ENCODE measurements at places on chromosomes 7 and 10.

DNA sequence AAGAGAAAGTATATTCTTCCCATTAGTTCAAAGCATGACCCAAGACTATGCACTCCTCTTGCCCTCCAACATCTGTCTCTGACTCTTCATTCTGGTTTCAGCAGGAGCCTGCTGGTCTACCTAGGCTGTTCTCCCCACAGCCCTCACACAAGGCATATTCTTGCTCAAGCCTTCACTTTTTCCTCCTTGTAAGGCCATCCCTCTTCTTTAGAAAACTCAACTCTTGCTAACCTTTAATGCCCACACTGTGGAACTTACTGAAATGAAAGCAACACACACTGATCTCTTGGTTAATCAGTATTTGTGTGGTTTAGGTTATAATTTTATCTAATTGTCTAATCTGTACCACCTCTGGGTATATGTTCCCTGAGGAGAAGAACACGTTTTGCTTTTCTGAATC lies 75.8 kb downstream of the PRKCQ start:
- no peak for DNase-seq

- DNase-seq: no peak
Measured at GRCh38 chr10:5105626-5106025, 11.4 kb downstream of the AKR1C3 start.

DNA sequence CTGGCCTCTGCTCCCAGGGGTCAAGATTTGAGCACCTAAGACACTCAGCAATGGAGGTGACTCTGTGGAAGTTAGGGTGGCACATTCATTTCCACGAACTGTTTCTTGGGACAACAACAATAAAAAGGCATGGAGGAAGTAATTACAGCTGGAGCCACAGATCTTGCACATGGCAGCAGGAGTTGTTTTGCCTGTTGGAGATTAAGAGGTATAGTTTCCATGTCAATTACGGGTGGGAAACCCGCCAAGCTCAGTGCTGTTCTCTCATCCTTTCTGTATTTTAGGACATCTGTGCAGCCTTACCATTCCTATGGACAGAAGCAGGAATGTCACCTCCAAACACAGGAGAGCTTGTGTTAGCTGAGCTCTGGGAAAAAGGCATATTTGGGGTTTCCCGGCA lies 201.2 kb downstream of the SNX10 start:
- DNase-seq: no peak

DNA sequence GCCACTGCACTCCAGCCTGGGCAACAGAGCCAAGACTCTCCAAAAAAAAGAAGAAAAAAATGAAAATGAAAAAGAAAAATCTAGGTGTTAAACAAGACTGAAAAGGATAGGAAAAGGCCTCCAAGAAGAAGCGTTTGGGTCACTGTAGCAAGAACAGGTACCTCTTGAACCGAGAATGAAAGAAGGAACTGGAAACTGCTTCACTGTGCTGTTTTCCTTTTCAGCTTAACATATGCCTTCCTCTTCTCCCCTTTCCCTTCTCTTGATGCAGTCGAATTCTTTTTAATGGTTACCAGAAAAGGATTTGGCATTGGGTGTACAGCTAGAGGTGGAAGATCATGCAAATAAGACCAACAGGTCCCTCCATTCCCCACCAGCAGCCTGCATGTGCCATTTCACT lies 28.1 kb downstream of the LRRC4 start:
- no peak for DNase-seq

GRCh38 chr7:2168615-2169311 lies 64.0 kb downstream of the MAD1L1 start:
- DNase-seq: no peak

- no peak for DNase-seq
Measured at GRCh38 chr7:124801330-124801895, 35.8 kb upstream of the GPR37 start.

DNA sequence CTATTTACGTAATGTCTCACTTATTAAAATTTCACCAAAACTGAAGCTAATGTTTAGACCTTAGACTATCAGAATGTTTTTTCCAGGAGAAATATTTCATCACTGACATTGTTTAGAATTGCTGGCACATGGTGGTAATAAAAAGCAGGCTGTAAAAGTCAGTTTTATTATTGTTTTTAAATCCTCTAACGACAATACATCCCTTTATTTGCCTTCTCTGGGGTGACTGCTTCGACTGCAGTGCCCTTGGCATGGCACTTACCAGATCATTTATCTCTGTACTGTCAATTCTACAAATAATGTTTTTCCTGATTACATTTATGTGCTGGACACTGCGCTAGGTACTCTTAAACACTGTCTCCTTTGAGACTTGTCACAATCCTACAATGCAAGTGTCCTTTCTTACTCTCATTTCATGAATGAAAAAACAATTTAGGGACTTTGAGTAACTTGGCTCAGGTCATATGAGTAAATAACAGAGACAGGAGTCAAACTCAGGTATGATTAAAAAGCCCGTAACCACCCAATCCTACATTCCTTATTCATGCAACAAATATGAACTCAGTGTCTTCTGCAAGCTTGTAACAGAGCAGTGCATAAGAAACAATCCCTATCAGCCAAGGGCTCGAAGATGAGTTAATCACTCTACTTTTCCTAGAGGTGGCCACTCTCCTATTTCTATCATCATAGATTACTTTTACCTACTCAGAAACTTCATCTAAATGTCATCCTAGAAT lies 5.6 kb upstream of the ING3 start:
- DNase-seq: no peak

GRCh38 chr7:141431140-141431479 lies 120.1 kb upstream of the AGK start:
- no peak for DNase-seq

DNA sequence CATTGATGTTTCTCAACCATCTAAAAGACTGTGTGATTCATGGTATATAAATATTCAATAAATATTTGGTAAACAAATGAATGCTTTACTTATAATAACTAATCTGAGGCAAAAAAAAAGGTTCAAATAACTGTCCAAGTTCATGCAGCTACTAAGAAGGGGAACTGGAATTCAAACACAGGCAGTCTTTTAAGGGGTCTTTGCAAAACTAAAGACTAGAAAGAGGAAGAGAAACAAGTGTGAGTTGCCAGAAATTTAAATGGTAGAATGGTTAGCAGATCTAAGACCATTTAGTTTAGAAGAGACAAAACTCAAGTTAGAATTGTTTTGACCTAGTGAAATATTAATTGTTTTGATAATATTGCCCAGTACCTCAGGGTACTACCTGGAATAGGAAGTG lies 642.0 kb upstream of the LRRN3 start:
- DNase-seq: no peak

GRCh38 chr10:12938271-12938670 lies 63.2 kb downstream of the CCDC3 start:
- DNase-seq: no peak

DNA sequence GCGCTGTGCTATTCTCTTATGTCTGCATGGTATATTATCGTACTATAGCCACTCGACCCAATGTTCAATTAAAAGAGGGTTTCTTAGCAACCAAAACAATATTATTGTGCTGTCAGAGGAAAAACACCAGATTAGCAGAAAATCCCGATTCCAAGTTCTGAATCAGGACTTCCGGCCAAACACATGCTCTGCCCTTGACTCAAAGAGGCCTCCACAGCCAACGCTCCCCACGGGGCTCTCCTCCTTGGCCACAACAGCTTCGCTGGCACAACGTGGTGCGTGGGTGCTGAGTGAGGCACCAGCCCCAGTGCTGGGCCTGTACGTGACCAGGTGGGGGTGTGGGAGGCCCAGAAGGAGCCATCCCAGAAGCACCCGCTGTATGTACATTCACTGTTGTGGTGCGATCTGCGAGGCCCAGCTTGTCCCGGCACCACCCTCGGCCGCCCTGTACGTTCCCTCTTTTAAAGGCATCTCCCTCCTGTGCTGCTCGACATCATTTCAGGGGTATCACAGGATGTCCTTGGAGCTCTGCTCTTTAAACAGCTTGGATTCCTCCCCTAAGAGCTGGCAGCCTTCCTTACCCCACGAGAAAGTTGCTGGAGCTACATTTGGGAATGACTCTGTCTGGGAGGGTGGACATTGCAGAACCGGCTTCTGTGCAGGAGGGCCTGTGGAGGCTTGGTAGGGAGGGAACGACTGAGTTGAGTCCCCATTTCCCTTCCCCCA lies 736.2 kb downstream of the PARD3 start:
- peak; percentile 95 for DNase-seq

GRCh38 chr7:36390199-36391090 lies 783 bp downstream of the ANLN start:
- peak; percentile 82 for DNase-seq

GRCh38 chr10:121082984-121083383 lies 231.8 kb downstream of the WDR11 start:
- no peak for DNase-seq

DNA sequence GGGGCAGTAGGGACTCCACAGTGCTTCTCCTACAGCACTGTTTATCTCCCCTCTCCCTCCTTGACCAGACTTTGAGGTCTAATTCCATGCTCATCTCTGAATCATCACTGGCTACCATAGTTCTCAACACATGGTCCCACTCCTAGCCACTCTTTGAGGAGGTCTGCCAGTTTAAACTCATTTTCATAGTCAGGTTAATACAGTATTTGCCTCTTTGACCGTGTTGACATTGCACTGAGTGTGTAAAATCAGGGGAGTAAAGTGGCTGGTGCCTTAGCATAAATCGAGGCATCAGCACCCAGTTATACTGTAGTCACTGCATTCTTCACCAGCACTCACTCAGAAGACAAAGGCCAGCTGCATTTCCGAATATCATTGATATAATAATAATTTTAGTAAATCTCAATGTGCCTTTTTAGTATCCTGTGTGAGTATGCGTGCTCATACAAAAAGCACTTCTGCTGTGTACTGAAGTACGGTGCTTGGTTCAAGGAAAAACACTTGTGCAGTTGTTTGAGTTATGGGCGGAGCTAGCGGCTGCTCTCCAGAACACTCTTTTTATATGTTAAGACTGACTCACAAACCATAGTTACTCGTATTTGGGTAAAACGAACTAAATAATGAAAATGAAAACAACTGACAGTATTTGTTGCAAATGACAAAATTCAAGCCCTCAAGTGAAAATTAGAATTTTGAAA lies 89.7 kb downstream of the GALNT11 start:
- no peak for DNase-seq
